Stomach (tissue), 19 donors: ENCODE measurements at places on chromosomes 6 and 20. TPM values are rescaled to one million over a fixed set of nuclear protein-coding genes. Genes with fewer than 3 reads are reported as not detected.

The ECT2L gene
- not detected for total RNA-seq

The PROCR gene
- 37.6 TPM for total RNA-seq

The CENPW gene
- 7.0 TPM for total RNA-seq

DNA sequence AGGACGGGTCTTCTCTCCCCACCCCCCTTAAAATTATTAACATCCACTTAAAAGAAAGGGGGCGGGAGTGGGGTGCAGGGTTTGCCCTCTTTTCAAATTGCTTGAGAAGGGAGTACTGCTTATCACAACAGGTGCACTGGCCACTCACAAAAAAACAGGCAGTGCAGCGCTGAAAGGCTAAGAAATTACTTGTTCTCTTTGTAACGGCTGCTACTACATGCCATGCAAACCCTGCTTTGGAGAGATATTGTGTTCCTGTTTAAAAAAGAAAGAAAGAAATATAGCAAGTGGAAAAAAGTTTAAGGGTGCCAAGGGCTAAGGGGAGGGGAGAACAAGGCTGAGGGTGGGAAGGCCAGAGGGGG is 312.7 kb upstream of the JARID2 start:
- peaks cover 7% of the 10 kb centered on the region for H3K4me1 ChIP-seq
- no peak overlapping the region for H3K27ac ChIP-seq
- H3K27me3 ChIP-seq, result no peaks in the 10 kb centered on the region

DNA sequence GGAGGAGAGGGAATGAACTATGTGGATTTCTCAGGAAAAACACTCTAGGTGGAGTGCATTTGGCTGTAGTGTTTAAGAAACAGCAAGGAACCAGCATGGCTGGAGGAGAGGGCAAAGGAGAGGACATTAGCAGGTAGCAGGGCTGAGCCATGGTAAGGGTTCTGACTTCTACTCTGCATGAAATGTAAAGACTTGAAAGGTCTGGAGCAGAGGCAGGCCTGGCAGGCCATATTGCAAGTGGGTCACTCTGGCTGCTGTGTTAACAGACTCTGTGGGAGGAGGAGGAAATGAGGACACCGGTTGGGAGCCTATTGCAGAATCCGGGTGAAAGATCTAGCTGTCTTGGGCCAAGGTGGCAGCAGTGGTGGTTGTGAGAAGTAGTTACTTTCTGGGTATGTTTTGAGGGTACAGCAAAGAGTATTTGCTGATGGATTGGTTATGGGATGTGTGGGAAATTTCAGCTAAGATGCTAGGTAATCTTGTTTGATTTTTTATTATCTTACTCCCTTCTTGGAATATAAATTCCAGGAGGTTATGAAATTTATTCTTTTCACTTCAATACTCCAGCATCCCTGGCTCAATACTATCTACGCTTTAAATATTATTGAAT is 115.9 kb upstream of the BCLAF1 start:
- H3K27me3 ChIP-seq, result no peaks in the 10 kb centered on the region
- H3K4me3 ChIP-seq, result no peak overlapping the region
- H3K27ac ChIP-seq, result no peak overlapping the region

DNA sequence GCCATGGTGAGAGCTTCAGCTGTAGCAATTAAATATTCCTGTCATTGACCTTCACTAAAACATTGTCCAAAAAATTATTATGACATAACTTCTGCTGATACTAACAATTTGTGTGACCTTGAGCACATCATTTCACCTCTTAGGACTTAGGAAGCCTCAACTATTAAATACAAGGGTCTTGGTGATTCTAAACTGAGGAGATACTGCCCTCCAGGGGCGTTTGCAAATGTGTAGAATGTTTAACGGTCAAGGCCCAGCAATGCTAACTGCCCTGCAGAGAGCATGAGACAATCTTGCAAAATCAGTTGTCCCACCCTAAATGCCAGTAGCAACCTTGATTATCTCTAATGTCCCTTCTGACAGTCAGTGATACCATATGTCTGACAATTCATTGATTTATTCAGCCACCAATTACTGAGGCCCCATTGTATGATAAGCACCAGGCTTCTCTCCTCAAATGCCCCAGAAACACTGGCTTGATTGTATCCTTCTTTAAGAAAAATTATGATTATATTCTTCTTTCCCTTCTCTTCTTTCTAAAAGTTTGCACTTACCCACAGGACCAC is 284.1 kb upstream of the PLN start:
- no peak overlapping the region for H3K27ac ChIP-seq
- peak; percentile 68 for DNase-seq
- no peaks in the 10 kb centered on the region for H3K4me1 ChIP-seq
- no peaks in the 10 kb centered on the region for H3K36me3 ChIP-seq
- no peak overlapping the region for H3K4me3 ChIP-seq

DNA sequence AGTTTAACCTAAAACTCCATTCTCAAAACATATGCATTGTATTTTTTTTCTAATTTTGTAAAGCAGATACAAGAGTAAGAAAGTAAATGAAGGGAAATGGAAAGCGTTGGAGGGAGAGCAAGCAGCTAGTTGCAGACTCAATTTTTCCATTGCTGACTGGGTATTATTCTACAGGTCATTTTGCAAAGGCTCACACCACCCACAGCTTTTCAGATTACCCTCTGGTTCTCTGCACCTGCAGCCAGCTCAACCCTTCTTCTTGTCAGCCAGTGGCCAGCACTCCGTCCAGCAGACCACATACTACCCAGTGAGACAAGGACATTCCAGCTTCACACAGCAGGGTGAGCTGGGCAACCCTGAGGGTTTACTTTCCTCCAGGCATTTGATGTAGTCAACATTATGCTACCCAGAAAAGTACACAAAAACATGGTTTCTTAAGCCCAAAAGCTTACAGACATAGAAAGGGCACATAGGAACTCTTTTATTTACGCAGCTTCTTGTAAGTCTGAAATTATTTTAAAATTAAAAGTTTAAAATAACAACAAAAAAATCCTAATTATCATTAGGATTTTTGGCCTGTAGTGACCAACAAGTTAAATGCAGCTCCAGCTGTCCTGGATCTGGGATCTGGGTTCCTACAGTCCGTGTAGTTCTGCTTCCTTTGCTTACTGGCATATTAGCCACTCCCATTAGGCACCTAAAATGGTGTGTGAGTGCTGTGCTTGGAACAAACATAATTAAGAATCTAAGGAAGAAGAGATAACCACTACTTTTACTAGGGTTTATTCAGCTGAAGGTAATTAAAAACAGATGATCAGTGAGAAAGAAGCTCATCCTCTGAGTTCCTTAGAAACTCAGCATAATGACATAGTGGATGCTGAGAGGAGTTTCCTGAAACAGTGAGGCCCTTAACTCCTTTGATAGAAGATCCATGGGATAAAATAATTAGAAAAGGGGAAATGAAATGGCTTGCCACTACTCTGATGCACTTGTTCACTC is 185.3 kb downstream of the PKHD1 start:
- no peaks in the 10 kb centered on the region for H3K36me3 ChIP-seq
- H3K27me3 ChIP-seq, result no peaks in the 10 kb centered on the region
- H3K27ac ChIP-seq, result no peak overlapping the region
- no peaks in the 10 kb centered on the region for H3K4me1 ChIP-seq
- no peak for DNase-seq
- H3K4me3 ChIP-seq, result no peak overlapping the region
